Activated CD8-positive, alpha-beta memory T cell treated with anti-CD3 and anti-CD28 coated beads for 4 hours (primary cell): ENCODE measurements at places on chromosomes 16 and 17.

DNA sequence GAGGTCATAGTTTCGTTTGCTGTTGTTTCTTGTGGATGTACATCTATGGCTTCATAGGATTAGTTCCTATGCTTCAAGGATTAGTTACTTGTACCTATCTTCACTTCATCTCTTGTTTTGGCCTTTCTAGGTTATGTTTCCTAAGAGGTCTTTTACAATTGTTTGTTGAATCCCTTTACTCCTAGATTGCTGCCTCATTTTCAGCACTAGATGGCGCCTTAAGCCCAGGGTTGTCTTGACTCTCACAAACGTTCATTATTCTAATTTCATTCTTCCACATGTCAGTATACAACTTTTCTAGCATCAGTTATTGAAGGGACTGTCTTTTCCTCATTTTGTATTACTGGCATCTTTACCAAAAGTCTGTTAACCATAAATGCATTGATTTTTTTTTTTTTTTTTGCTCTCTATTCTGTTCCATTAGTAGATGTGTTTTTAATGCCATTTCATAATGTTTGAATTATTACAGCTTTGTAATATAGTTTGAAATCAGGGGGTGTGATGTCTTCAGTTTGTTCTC, 45.0 kb upstream of the NACA2 start:
- peak; percentile 2 for DNase-seq

DNA sequence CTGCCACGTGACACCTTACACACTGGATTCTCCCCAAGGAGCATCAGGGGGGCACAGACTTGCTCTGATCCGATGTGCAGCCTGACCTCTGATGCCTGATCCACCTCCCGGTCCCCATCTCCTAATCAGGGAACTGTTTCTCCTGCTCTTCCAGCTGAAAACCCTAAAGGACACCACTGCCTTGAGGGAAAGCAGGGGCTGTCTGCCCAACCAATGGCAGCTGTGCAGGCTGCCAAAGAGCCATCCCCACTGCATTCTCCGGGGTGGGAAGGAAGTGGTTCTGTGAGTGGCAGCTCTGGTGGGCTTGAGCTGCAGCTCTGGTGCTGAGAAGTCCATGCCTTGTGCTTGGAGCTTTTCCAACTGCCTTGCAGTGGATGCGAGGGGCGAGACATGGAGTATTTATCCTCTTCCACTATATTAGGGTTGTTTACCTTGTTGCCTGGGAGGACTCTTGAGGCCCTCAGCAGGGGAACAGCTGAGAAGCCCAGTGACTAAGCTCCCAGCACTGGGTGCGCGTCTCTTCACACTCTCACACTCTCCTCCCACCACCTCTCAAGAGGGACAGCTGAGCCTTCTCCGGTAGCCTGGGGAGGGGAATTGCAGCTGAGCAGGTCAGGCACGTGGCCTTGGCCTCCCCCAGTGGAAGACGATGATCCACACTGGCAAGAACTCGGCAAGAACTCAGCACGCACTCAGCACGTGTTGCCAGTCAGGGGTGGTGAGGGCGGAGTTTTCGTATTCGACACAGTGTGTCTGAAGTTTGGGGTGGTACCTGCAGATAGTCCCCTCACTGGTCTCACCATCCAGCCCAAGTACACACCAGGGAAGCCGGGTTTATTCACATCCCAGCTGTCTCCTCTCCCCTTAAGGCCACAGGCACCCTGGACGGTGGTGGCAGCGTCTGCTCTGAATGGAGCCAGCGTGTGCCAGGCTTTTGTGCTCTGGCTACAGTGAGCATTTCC, 21.1 kb upstream of the SPATA32 start:
- no peak for DNase-seq

DNA sequence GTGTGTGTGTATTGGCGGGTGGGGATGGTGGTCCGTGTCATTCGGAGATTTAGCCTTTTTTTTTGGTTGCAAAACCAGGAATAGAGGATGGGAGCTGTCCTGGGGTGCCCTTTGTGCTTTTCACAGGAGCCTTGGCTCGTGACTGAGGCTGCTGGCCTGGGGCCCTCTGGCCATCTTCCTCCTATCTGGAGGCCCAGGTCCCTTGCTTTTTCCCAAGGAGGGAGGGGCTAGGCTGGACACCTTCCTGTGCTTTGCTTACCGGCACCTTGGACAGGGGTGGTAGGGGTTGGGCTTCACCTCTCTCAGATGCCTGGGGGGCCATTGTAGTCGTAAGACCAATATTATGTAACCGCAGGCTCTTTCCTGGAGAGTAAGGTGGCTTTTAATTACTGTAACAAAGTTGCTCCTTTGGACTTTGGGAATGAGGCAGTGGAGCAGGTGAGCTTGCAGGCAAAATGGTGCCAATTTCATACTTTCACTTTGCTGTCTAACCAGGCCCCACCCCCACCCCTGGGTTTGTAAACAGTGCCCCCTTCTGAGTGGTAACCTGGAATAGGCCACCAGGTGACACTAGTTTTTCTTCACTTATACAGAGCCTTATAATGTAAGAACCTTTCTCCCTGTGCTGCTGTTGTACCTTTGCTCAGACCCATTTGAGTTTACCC, 1.2 kb downstream of the DYNLL2 start:
- no peak for DNase-seq

DNA sequence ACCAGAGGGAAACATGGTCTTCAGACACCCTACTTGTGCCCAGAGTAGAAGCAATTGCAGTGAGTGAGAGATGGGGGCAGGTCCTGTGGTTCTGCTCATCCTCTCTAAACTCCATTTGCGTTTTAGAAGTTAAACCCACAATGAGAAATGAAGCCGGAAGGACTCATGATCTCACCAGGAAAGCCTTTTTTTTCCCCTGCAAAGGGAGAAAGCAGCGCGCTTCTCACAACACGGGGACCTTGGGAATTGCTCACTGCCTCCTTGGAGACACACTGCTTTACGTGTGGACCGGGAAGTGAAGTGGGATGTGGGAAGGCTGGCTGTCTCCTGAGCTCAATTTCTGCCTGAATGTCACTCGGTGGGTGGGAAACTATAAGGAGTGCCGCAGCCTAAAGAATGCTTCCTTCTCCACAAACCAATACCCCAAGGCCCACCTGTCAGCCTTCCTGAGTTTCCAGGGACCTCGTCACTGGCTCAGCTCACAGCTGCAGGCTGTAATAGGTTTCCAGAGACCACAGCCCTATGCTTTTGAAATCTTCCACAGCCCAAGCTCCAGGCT, 365.4 kb downstream of the XYLT1 start:
- DNase-seq: no peak

DNA sequence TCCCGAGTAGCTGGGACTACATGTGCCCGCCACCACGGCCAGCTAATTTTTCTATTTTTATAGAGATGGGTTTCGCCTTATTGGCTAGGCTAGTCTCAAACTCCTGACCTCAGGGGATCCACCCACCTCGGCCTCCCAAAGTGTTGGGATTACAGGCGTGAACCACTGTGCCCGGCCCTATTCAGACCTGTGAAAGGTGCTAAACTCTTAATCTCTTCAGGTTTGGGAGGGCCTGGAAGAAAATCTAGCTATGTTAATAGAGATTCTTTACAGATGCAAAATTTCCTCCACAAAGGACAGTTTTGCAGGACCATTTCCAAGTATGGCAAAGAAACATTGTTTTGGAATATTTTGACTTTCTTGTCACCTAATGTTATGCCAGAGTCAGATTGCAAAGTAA, 3.1 kb upstream of the PLA2G15 start:
- no peak for DNase-seq

- no peak for DNase-seq
Measured at GRCh38 chr17:40530531-40530994, 29.1 kb upstream of the TNS4 start.

- DNase-seq: peak; percentile 55
Measured at GRCh38 chr17:79991140-79991923, 44.3 kb downstream of the TBC1D16 start.

DNA sequence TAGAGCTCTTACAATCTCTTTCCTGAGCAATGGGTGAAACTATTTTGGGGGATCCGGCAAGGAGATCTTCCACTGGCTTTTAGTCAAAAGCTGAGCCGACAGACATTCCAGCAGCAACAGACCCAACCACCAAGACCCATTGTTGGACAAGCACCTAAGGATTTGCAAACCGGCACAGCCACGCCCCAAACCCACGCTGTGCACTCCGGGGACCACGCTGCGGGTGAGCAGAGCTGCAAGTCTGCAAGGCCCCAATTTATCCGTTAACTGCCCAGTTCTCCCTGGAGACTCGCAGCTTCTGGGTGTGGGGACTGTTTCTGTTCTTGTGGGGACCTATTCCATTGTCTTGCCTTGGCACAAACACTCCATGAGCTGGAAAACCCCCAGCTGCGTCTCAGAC, 45.9 kb downstream of the C16orf95 start:
- DNase-seq: no peak

GRCh38 chr16:31267332-31268032, 7.7 kb downstream of the ITGAM start:
- DNase-seq: no peak

DNA sequence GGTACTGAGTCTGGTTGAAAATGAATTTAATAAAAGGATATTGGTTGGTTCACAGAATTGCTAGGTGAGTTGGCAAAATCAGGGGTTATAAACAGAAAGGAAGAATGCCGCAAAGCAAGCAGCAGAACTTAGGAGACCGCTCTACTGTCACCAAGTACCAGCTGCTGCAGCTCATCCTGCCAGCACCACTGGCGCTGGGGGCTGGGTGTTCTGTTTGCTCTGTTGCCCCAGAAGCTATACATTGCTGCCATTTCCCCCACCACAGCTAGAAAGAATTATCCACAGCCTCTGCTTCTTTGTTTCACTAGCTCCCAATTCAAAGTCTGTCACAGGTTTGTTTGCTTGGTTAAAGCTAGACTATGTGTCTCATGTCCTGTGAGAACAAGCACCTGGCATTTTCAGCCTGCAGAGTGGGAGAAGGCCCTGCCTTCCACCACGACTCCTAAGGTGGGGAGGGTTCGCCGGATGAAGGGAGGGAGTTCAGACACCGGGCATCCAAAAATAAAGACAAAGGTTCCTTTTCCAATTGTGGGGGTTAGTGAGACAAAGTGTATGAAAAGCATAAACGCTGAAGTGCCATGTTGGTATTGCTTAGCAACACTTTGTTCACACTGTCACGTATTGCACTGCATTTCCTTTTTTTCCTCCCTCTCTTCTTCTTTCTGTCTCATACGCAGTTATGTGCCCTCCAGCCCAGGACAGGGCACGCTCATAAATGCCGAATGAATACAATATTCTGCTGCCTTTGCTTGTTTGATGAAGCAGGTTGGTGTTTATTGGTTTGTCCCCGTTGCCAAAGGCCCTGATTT, 9.6 kb upstream of the CPD start:
- DNase-seq: no peak

GRCh38 chr16:54407596-54407995, 121.0 kb upstream of the IRX3 start:
- DNase-seq: no peak

GRCh38 chr16:8070506-8070905, 519.8 kb downstream of the TMEM114 start:
- DNase-seq: no peak

DNA sequence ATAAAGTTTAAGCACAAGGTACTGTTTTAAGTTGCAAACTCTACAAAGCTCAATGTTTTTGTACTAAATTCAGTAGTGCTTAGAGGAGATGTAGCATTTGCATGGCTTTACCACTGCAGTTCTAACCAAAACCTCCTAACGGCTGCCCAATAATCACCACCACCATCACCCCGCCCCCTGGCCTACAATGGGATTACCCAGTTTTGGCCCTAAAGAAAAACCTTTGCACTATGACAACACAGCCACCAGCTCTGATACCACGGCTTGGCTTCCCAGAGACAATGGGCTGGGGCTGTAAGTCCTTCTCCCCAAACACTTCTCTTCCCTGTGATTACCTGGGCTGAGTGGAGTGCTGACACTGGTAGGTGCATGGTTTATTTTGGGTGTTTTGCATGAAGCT, 58.4 kb upstream of the MTMR4 start:
- no peak for DNase-seq

DNA sequence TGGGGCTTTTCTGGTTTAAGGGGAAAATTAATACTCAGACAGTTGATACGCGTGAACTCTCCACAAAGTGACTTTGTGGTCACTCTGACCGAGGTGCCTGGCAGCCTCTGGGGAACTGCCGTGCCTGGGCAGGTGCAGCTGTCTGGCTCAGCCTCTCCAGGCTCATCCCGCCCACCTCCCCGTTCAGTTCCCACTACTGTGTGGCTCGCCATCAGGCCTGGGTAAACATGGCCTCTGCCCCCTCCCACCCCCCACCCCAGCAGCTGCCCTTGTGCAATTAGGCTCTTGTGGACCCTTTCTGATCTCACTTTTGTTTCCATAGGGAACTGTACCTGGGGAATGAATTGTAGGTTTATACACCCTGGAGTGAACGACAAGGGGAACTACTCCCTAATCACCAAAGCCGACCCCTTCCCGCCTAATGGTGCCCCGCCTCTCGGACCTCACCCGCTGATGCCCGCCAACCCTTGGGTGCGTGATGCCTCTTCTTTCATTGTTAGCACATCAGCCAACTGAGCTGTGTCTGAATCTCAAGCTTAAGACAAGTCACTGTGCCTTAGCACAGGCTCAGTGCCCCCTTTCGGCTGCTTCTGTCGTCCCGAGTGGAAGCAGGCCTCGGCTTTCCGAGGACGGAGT, 27.8 kb downstream of the ZC3H18 start:
- DNase-seq: no peak

GRCh38 chr17:30897311-30897710, 8.7 kb downstream of the TEFM start:
- no peak for DNase-seq
